Activated T-cell treated with anti-CD3 and anti-CD28 coated beads, Interleukin-2, amount 50 U/mL, for 48 hours (primary cell): ENCODE measurements at places on chromosomes 2 and 18.

DNA sequence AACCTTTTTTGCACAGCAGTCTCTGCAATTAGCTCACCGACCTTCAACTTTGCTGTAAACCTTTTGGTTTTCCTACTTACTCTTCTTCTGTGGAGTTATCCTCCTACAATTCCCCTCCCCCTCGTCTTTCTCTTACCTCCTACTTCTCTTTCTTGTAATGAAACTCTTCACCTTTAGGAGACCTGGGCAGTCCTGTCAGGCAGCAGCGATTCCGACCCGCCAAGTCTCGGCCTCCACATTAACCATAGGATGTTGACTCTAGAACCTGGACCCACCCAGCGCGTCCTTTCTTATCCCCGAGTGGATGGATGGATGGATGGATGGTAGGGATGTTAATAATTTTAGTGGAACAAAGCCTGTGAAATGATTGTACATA is 8.3 kb downstream of the TBR1 start:
- no peak for DNase-seq

DNA sequence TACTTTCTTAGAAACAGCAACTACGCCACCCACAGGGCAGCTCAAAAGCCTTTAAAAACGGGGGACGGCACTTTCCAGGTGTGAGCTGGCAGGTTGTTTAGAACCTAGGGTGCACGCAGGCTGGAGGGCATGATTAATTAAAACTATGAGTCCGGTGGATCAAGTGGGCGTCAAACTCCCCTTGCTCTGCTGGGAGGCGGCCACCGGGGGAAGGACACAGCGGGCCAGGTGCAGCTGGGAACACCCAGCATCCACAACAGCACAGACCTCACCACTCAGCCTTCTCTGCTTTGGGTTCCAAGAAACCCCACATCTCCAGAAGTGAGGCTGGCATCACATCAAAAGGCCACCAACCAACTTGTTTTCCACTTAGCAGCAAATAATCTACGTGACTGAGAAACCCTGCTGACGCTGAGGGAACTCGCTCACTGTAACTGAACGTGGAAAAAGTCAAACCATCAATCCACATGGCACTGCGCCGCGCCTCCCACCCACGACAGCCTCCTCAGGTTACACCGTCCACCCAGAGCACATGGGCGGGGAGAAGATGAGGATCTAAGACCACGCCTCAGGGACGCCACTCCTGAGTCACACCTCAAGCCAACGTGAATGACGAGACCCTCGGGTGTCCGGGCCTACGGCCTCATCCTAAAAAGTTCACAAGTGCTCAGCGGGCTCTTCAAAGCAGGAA is 118.2 kb downstream of the ZNF516 start:
- peak; percentile 56 for DNase-seq

GRCh38 chr2:63983986-63984605 is 35.1 kb downstream of the VPS54 start:
- DNase-seq: no peak

- DNase-seq: no peak
Measured at GRCh38 chr2:218368621-218369153, 12.0 kb downstream of the CATIP start.

DNA sequence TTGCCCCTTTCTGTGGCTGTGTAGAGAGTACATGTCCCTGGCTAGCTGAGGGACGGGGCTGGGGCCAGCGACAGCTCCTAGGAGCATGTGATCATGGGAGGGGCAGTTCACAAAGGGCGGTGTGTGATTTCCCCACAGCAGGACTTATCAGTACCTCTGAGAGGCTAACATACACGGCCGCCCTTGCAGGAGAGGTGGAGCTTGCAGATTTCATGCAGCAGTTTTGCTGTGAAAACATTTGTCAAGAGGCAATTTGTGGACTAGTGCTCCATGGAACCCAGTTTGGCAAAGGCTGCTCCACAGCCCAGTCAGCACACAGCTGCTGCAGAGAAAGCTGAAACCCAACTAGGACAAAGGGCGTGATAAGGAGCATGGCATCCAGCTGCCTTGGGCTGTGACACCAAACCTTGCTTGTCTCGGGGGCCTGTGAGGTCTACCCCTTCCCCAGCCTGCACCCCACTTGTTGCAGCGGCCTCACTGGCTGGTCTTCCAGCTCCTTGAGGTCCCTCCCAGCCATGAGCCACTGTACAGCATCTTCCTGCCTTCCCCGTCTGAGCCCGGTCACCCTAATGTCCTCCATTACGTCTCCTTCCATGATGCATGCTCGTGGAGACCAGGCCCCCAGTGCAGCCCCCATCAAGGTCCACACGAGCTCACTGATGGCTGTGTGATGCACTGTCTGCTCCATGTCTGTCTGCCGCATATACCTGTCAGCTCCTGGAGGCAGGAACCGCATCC is 121.4 kb upstream of the HDAC4 start:
- no peak for DNase-seq

GRCh38 chr2:207869784-207870778 is 100.4 kb upstream of the FZD5 start:
- no peak for DNase-seq

- peak; percentile 47 for DNase-seq
Measured at GRCh38 chr2:218230882-218231281, 13.9 kb downstream of the ARPC2 start.

- no peak for DNase-seq
Measured at GRCh38 chr2:232542715-232543467, 3.4 kb downstream of the CHRNG start.

- peak; percentile 18 for DNase-seq
Measured at GRCh38 chr18:6729247-6730091, at the start of gene ARHGAP28. TSS of gene ARHGAP28 (plus strand) at chr18:6729716. CDS start at chr18:6729822, 106 bp downstream.

GRCh38 chr18:79540161-79540903 is 139.3 kb upstream of the CTDP1 start:
- DNase-seq: no peak

GRCh38 chr2:74867841-74868658 is 34.1 kb downstream of the HK2 start:
- no peak for DNase-seq

DNA sequence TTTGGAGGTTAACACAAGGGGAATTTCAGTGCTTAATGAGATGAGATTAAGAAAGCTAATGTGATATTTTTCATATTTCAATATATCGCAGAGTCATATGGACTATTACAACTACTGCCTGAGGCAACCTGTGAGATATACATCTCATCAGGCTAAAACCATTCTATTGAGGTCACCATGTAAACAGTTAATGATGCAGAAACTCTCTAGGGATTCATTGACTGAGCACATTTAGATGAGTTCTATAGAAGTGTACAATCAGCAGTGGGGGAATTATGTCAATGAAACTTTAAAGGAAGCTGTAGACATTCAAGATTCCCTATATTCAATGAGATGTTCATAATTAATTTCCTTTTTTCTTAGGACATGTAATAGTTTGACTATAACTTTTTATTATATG is 687.4 kb upstream of the SYT4 start:
- DNase-seq: no peak

DNA sequence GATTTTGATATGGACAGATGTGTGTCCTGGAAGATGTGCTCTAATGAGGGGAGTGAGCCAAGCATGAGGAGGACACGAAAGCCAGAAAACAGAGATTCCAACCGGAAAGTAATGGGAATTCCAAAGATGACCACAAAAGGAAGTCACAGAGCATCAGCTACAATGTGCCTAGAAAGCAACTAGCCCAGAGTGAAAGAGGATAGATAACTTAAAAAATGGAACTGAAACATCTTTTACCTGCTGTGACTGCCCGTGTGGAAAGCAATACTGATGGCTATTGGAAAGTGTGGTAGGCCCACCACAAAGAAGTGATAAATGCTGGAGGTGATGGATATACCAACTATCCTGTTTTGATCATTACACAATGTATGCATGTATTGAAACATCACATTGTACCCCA is 21.6 kb downstream of the DNMT3A start:
- no peak for DNase-seq
